Neuronal stem cell (in vitro differentiated cells): ENCODE measurements at places on chromosomes 3 and 15.

DNA sequence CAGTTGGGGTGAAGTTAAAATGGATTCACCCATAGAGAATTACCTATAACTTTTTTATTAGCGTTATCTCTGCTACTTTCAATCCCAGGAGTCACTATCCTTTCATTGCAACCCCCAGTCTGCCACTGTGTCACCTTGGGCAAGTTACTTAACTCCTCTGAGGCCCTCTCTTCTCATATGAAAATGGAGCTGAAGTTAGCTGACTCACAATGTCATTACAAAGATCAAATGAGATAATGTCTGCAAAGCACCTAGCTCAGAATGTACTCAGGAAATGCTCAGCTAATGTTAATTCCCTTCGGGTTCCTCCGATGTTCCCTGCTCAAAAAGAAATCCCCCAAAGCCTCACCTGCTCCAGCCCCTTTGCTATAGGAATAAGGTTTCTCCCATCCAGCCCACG, 50.0 kb downstream of the TRIM42 start:
- DNase-seq, result no peak

DNA sequence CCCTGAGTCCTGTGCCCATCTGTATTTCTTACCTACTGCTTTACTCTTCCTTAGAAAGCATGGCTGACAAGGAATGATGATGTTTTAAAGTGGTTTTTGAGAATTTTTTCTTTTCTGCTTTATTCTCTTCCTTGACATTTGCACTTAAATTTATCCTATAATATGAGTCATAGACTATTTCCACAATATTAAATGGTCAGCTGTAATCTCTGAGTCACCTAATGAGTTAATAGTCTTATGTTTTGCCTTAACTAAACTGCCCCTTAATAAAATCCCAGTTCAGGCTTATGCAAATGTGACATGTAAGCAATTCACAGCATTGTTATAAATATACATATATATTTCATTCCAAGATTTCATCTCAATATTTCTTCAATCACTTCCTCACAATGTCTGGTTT, 23.8 kb downstream of the MEIS2 start:
- no peak for DNase-seq

- no peak for DNase-seq
Measured at GRCh38 chr15:88241060-88241459, 15.5 kb downstream of the NTRK3 start.

DNA sequence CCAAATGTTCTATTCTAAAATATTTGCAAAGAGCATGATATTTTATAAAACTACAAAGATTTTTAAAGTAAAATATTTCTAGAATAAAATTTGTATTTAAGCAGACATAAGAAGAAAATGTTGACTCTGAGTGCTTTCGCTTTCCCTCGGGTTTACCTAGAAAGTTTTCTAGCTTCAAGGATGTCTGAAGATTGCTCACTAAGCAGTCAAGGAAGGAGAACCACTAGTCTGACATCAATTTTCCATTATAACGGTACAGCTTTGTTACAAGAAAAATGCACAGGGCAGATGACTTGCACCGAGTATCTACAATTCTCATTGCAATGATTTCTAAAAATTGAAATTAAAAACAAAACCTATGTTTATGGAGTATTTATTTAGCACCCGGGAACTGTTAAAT, 14.2 kb downstream of the GPR15 start:
- DNase-seq, result no peak

DNA sequence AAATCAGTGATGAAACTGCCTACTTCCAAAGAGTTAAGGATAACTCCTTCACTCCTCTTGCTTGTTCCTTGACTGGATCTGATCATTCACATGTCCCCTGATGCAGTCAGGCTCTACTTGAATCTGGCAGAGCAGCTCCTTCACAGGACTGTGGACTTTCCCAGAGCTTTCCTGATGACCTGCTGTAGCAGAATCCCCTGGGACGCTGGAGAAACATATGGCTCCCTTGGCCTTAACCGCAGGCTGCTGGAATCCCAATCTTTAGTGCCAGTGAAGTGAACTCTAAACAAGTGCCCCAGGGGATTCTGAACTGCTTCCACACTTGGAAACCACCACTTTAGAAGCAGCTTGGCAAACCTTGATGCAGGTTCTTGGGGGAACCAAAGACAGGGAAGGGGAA, 217.8 kb downstream of the CHST2 start:
- DNase-seq, result no peak

GRCh38 chr3:9279966-9280365, 30.5 kb upstream of the SRGAP3 start:
- peak; percentile 58 for DNase-seq

GRCh38 chr3:160999274-160999673, 105.9 kb downstream of the B3GALNT1 start:
- DNase-seq, result no peak
